ENCODE measurements at places on chromosomes 5 and 9. TPM values are rescaled to one million over a fixed set of nuclear protein-coding genes. Genes with fewer than 3 reads are reported as not detected.

CRB2 gene
- 0.85 TPM for total RNA-seq

STKLD1 gene
- total RNA-seq, result 0.94 TPM

ABLIM3 gene
- 6.2 TPM for total RNA-seq

JADE2 gene
- 56.6 TPM for total RNA-seq

OR1J2 gene
- total RNA-seq, result not detected

ELOVL7 gene
- 34.3 TPM for total RNA-seq

IL33 gene
- 4.2 TPM for total RNA-seq

TMEM8B gene
- total RNA-seq, result 7.8 TPM

MARCOL gene
- not detected for total RNA-seq

FBXW2 gene
- 92.8 TPM for total RNA-seq

FCN2 gene
- total RNA-seq, result not detected

SHISAL2B gene
- total RNA-seq, result not detected

SNX24 gene
- 19.4 TPM for total RNA-seq

PITX1 gene
- total RNA-seq, result 4.2 TPM

CRHBP gene
- not detected for total RNA-seq

NXNL2 gene
- total RNA-seq, result not detected

CCL27 gene
- not detected for total RNA-seq

SLC6A7 gene
- total RNA-seq, result 15.7 TPM

PCDHGA12 gene
- 12.4 TPM for total RNA-seq

CTSL gene
- 14.3 TPM for total RNA-seq

ANKRD34B gene
- not detected for total RNA-seq

CDX1 gene
- 390 TPM for total RNA-seq

FIBCD1 gene
- not detected for total RNA-seq
